Suprapubic skin (tissue), 4 donors: ENCODE measurements at places on chromosomes 5 and 9.
A peak's percentile ranks its signal among the peaks of the same experiment; 100 is the strongest.

DNA sequence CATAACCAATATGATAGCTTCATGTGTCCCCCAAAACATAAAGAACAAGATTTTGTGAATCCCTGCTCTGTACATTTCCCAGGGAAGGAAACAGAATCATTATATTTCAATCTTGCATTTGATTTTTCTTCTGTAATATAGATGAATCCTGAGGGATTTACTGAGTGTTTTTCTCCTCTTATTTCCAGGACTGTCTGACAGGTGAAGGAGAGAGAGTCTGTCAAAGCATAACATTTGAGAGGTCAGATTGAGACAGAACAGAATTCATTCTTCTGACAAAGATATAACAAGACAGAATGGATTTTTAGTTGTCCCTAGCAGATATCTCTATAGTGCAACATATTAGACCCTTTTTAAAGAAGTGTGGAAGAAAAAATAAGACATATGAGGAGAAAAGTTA lies 354.5 kb upstream of the IZUMO3 start:
- no peak for DNase-seq

DNA sequence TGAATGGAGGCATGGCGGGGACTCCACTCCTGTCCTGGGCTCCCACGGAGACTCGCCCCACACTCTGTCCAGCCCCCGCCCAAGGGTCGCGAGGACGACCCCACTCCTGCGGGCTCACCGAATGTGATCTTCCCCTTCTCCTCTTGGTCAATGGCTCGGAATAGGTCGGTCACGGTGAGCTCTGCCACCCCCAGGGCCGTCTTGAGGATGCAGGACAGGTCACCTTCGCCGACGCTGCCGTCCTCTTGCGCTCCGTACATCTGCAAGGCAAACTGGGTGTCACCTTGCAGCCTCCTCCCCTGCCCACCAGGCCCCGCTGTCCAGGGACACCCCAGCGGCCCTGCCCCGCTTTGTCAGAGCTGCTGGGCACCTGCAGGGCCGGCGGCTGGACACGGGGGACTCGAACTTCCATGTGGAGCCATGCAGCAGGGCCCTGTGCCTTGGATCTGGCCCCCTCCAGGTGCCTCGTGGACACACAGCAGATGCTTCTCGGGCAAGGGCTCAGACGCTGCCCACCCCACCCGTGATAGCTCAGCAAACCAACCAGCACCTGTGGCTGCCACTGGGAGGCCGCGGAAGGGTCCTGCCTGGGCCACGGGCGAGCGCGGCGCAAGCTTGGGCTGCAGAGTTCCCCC lies 21.5 kb upstream of the SLC6A3 start:
- DNase-seq: peak; percentile 78

- no peak for DNase-seq
Observed at GRCh38 chr5:167219298-167219697, 1072.1 kb upstream of the WWC1 start.

GRCh38 chr9:72807765-72808445 lies 144.9 kb downstream of the ALDH1A1 start:
- DNase-seq: no peak

DNA sequence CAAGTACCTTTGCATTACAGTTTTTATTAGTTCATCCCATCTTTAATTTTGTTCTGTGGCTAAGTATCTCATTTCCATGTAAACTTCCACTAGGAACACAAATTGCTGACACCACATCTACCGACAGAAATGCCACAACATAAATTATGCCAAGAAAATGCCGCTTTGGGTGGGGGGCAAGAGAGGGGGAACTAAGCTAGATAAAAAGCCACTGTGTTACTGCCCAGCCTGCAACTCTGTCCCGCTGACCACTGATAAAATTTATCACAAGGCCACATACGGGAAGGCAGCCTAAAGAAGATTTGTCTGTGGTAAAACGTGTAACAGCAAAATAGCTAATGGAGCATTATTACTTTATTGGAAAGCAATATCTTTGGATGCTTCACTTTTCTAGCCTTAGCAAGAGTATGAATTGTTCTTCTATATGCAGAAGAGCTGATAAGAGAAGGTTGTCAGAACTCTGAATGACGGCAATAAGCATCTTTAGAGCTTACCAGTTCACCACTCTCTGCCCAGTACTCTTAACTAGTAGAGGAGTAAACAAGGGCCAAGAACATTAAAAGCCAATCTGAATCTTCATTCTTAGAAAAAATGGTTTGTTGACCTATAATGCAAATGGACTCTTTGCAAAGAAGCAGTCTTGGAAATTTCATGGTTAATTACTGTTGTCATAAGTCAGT lies 172.2 kb upstream of the MEF2C start:
- no peak for DNase-seq

- DNase-seq: no peak
Observed at GRCh38 chr5:55868846-55869245, 17.7 kb downstream of the IL31RA start.

DNA sequence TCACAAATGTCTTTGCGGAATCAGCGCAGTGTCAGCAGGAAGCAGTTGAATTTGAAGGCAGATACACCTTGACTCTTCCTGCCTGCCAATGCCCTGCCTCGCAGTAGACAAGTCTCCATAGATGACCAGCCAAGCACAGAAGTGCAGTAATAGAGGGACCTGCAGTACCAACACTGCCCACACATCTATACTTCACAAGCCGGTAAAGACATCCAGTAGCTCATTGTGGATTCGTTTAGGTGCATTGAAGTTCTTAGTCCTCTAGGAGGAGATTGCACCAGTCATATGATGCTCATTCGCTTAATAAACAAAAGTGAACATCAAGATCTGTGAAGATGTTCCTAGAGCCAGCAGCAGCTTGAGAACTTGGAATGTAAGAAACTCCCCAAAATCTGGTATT lies 7.1 kb upstream of the IFNA2 start:
- no peak for DNase-seq

DNA sequence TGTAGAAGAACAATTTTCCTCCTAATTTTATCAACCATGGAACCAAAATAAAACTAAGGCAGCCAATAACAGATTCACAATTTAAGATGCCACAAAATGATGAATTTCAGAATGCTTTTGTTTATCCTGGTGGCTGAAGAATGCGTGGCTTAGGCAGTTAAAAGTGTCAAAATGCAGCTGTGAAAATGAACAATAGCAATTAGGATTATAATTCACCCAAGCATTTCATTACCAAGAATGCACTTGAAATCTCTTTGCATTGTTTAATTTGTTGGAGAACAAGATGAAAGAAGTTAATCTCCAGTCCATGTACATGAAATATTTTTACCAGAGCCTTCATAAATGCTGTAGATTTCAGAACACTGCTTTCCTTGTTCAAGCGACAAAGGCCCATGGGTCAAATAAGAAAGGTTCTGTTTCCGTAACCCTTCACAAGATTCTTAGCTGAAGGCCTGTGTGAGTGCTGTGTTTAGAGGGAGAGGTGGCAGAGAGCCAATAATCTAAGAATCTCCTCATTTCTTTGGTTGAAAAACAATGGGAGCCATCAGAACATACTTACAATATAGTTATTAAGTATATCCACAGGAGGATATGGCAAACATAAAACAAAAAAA lies 39.3 kb downstream of the CLINT1 start:
- DNase-seq: no peak

- DNase-seq: peak; percentile 80
Observed at GRCh38 chr9:112348257-112349007, 15.0 kb upstream of the PTBP3 start.

DNA sequence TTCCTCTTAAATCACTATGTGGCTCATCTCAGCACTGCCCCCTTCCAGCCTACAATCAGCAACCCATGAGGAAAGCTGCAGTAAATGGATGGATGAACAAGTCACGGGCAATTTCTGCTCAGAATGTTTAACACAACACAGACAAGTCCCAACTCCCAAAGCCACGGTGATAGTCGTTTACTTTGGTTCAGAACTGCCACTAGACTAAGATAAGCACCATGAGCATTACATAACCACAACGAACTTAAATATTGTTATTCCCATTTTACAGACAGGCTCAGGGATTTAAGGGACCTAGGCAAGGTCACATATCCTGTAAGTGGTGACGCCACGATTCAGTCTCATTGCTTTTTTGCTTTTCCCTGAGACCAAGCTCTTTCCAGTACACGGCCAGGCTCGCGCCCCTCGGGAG lies 2.0 kb upstream of the SMIM27 start:
- DNase-seq: no peak

GRCh38 chr5:150227036-150227435 lies 37.2 kb downstream of the SLC6A7 start:
- no peak for DNase-seq

DNA sequence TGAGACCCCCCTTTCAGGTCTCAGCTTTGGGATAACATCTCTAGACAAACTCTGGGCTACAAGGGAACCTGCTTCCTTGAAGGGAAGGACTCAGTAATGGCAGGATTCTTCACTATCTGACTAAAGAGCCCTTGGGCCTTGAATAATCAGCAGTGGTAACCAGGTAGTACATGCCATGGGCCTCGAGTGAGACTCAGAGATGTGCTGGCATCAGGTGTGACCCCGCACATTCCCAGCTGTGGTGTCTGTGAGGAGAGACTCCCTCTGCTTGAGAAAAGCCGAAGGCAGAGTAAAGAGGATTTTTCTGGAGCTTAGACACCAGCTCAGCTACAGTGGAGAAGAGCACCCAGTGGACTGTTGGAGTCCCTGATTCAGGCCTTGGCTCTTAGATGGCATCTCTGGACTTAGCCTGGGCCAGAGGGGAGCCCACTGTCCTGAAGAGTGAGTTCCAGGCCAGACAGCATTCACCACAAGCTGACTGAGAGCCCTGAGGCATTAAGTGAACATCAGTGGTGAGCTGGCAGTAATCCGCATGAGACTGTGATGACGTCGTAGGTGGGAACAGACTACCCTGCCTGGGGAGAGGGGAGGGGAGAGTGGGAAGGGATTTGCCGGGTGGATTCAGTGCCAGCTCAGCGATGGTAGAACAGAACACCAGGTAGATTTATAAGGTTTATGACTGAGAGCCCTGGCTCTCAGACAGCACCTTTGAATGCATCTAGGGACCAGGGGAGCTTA lies 5.3 kb upstream of the ZNF782 start:
- no peak for DNase-seq

DNA sequence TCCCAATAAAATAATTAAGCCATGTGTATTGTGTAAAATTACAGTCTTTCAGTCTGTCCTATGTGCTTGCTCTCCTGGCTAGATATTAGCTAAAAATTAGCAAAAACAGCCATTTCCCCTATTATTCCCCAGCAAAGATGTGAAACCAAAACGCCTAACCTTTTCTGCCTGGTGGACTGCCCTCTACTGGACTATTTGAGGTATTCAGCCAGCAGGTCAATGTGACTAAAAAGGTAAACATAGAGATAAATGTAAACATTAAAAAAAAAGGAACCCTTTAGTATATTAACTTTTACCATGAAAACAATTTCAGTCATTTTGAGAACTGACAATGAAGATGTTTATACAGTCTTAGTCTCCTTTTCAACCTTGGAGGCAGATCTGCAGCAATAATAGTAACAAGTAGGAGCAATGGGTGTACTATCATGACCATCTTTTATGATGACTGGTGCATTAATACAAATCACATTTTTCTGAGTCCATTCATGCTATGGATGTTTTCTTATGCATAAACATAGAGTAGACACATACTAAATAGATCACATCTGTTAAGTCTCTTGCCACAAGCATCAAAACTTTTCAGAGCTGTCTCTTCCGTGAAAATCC lies 10.1 kb downstream of the ATG12 start:
- no peak for DNase-seq

- no peak for DNase-seq
Observed at GRCh38 chr9:69283003-69283402, 42.0 kb upstream of the ENTREP1 start.

GRCh38 chr5:98749046-98749445 lies 24.4 kb upstream of the RGMB start:
- DNase-seq: no peak

DNA sequence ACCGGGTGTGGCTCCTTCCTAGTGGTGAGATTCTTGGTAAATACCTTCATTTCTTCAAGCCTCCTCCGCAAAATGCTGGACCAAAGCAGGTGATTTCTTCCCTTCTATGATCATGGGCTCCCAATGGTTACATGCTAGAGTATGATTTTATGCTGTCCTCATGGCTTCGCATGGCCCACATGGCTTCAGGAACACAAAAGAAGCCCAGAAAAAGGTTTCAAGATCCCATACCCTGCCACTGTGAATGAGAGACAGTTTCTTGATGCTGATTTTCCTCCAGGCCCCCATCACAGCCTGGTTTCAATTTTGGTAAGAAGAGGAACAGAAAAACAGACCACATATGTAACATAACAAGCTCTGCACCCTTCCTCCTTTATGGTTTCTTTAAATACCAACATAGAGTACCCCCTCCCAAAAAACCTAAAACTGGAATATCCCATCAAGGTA lies 2.4 kb upstream of the RXFP3 start:
- DNase-seq: no peak

DNA sequence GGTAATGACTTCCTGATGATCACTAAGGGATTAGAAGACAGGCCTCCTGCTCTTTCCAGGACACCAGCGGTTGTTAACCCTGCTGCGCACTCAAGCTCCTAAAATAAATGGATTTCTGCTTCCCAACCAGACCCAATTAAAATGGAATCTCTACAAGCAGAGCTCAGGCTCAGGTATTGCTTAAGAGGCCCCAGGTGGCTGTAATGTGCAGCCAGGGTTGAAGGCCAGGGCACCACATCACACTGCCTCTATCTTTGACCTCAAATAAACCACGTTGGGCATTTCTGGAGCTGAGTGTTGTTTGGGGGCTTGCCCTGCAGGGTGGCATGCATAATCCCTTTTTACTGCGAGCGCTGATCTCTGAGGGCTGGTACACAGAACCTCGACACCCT lies 108.0 kb downstream of the FBXO38 start:
- DNase-seq: no peak

DNA sequence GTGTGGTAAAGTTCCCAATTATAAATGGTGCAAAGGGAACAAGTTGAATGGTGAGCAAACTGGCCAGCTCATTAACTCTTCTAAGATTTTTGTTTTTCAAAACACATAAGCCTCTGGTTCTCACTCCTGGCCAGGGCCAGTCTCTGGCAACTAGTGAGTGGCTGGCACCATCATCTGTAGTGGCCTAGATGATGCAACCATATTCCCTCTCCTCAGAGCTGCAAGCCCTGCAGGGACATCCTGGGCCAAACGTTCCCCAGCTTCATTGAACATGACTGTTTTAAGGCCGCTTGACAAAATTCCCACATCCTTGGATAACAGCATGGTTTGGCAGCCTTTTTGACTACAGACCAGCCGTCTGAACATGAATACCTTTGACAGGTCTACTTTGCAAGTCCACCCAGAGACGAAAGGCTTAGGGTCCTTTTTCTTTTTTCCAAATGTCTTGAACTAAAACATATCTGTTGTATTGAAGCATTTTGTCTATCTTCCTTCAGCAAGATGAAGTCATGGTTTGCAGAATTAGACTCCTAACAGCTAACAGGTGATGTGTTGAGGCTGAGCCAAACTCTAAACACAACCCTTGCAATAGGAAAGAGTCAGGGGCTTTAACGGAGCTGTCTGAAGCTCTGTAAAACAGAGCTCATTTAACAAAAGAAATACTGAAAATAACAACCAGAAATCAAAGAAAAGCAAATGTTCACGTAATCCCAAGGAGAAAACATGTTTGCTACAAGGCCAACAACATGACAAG lies 23.8 kb downstream of the MACROH2A1 start:
- DNase-seq: no peak

- no peak for DNase-seq
Observed at GRCh38 chr5:11013793-11014192, 252.8 kb upstream of the DAP start.
